Colonic mucosa (tissue), 4 donors: ENCODE measurements at places on chromosomes 6 and 20. TPM values are rescaled to one million over a fixed set of nuclear protein-coding genes. Genes with fewer than 3 reads are reported as not detected.

Gene MUC22
- total RNA-seq: not detected

Gene DPPA5
- not detected for total RNA-seq

Gene ARMC12
- 0.30 TPM for total RNA-seq

Gene HSP90AB1
- total RNA-seq: 1,163 TPM

Gene HLA-F
- 201 TPM for total RNA-seq

DNA sequence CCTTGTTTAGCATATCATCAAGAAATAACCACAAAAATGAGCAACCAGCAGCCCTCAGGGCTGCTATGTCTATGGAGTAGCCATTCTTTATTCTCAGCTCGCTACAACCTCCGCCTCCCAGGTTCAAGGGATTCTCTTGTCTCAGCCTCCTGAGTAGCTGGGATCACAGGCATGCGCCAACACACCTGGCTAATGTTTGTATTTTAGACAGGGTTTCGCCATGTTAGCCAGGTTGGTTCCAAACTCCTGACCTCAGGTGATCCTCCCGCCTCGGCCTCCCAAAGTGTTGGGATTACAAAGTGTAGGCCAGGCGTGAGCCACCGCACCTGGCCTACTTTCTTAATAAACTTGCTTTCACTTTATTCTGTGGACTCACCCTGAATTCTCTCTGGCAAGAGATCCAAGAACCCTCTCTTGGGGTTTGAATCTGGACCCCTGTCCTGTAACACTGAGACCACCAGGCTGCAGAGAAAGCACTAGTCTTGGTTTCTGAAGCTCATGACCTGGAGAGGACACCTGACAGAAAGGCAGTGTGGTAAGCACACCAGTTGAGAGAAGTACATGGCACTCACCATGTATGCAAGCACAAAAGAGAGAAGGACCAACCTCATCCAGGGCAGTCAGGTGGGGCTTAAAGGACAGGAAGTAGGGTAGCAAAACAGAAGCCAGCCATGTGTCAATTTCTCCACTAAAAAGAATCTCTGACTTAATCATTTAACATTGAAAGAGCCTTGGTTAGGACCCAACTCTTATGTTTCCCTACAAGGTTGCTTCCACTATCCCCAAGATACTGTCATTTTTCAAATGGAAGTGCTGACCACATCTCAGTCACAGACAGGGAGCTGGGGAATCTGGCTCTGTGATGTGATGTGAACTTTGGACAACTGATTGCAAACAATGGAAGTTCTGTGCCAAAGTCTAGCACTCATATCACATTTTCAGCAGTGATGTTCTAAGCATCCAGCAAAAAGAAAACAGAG, 97.4 kb upstream of the DST start:
- peaks cover 5% of the 10 kb centered on the region for H3K4me1 ChIP-seq
- H3K4me3 ChIP-seq: no peak overlapping the region
- H3K27ac ChIP-seq: no peak overlapping the region
- H3K36me3 ChIP-seq: no peaks in the 10 kb centered on the region

DNA sequence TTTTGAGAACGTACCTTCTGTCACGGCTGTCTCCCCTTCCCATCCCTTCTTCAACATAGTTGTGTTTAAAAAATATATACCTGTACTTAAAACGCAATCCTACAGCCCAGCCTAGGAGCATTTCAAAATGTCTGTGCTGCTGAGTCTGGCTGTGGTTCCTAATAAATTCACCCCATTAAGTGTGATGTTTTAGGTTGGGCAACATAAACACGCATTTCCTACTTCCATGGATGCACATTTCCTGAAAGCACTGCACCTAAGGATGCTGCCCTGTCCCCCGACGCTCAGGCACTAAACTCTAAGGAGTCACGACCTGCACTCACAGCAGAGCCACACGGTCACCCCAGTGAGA, 1.2 kb downstream of the REV3L start:
- no peaks in the 10 kb centered on the region for H3K36me3 ChIP-seq
- peak overlapping the region; percentile 99 for H3K27ac ChIP-seq
- H3K4me1 ChIP-seq: peaks cover 5% of the 10 kb centered on the region
- H3K27me3 ChIP-seq: no peaks in the 10 kb centered on the region
- peak; percentile 25 for DNase-seq

GRCh38 chr6:130749402-130749801, 77.8 kb upstream of the SMLR1 start:
- H3K27me3 ChIP-seq: no peaks in the 10 kb centered on the region
- H3K4me3 ChIP-seq: no peak overlapping the region
- no peak overlapping the region for H3K27ac ChIP-seq
- no peaks in the 10 kb centered on the region for H3K4me1 ChIP-seq
- no peaks in the 10 kb centered on the region for H3K36me3 ChIP-seq

- H3K27me3 ChIP-seq: no peaks in the 10 kb centered on the region
- H3K27ac ChIP-seq: peak overlapping the region; percentile 3
- peaks cover 28% of the 10 kb centered on the region for H3K36me3 ChIP-seq
- DNase-seq: no peak
- no peaks in the 10 kb centered on the region for H3K4me1 ChIP-seq
These were observed 18.7 kb upstream of the PLCG1 start for GRCh38 chr20:41118632-41119031.

- no peak overlapping the region for H3K4me3 ChIP-seq
- no peak overlapping the region for H3K27ac ChIP-seq
- H3K27me3 ChIP-seq: no peaks in the 10 kb centered on the region
- no peaks in the 10 kb centered on the region for H3K36me3 ChIP-seq
- H3K4me1 ChIP-seq: no peaks in the 10 kb centered on the region
These were observed 106.3 kb downstream of the NKAIN2 start for GRCh38 chr6:123909989-123910388.

DNA sequence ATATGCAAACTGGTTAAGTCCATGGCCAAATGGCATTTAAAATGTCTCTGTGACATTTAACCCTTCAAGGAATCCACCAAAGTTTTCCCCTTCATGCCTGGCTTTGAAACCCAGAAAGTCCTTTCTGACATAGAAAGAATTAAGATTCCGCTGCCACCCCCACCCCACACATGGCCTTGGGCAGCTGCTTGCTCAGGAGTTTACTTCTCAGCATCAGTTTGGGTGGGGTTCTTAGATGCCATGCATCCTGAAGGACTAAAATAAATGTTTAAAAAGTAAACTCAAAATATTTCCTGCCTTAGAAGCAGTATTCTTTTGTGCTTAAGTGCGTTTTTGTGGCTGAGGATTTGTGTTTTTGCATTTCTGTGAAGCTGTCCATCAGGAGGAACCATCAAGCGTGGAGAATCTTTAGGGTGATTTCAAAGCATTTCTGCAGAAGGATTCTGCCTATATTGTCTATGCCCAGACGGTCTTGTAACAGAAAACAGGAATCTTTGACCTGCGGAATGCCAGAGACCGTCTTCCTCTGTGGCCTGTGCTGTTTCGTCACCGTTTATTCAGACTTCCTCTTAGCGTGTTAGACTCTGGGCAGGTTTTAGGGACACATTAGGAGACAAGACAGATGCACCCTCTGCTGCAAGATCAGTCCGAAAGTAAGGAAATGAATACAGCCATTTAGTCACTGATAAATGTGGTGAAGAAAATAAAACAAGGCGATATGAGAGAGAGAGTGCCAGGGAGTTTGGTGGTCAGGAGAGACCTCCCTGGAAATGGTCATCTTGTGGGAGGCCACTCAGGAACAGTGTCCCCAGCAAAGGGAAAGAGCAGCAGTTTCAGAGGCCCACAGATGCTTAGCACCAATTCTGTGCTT, 6.2 kb downstream of the DUSP22 start:
- no peak overlapping the region for H3K4me3 ChIP-seq
- no peaks in the 10 kb centered on the region for H3K36me3 ChIP-seq
- no peaks in the 10 kb centered on the region for H3K27me3 ChIP-seq
- H3K4me1 ChIP-seq: no peaks in the 10 kb centered on the region

DNA sequence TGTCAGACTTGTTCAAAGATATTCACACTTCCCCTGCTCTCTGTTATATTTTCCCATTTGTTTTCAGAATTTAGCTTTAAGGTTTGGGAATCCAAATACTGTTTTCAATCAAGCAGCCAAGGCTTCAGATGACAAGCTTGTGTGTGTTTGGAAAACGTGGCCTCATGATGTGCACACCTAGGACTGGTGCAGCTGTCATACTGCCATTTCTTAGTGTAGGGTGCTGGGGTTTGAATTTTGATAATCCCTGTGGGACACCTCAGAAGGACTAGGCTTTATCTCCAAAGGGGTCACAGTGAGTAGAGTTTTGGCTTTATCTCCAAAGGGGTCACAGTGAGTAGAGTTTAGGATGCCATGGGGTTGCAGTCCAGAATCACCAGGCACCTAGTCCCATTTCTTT, 65.3 kb upstream of the JAG1 start:
- no peak overlapping the region for H3K4me3 ChIP-seq
- no peak for DNase-seq
- H3K27ac ChIP-seq: no peak overlapping the region
- no peaks in the 10 kb centered on the region for H3K36me3 ChIP-seq
- H3K27me3 ChIP-seq: no peaks in the 10 kb centered on the region
